ENCODE measurements at places on chromosomes 1 and 21.

- DNase-seq = no peak
Measured at GRCh38 chr21:44869781-44870747, 3.4 kb downstream of the PTTG1IP start.

DNA sequence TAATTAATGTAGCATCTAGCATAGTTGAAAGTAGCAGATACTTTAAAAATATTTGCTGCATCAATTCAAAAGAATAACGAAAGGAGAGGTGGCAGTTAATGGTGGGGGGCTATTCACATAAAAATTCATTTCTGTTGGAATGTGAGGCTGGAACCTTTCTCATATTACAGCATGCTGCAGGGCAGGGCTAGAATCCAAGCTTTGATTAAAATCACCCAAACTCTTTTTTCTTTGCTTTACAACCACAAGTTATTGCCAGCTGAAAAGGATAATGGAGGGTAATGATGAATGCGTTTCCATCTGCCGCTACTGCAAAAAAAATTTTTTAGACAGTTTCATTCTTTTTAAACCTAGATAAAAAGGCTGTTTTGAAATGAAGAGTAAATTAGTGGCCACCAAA, 9.8 kb downstream of the DISP1 start:
- no peak for DNase-seq

DNA sequence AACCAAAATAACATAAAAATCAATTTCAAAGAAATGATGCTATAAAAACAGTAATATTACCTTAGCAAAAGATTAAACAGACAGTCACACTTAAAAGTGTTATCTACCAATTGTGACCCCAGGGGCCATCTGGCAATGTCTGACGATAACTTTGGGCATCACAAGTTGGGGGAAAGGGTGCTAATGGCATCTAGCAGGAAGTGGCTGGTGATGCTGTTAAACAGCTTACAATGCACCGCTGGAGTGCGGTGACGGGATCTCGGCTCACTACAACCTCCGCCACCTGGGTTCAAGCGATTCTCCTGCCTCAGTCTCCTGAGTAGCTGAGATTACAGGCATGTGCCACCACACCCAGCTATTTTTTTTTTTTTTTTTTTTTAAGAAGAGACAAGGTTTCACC, 27.6 kb downstream of the NUP133 start:
- no peak for DNase-seq

GRCh38 chr1:197559655-197560054, 215.6 kb downstream of the DENND1B start:
- no peak for DNase-seq

DNA sequence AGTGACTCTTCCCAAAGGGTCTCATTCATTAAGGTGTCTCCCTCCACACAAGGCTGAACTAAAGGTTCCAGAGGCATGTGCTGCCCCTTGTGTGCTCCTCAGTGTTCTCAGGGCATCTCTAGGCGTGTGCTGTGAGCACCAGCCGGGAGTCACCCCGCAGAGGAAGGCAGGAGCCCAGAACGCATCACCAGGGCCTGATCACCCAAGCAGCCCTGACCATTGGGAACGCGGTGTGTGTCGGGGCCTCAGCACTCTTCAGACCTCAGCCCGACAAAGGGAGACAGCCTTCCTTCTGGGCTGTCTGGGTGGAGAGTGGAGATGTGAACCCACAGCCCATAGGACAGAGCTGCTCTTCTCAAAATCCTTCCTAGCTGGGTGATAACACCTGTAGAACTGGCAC, 9.1 kb downstream of the SLC37A1 start:
- no peak for DNase-seq

DNA sequence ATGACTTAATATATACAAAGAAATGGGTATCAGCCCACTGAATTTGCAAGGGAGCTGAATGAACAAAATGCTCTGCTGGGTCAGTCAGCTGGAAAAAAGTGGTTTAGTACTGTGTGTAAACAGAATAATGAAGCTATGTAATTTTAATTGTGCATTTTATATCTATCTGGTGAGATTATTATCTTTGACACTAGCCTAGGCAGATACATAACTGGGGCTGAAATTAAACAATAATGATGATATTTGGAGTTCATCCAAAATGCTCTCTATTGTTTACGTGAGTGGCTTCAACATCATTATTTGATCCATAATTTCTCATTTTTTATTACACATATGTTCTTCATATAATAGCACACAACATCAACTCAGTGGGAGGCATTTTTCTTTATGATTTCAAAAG, 208.5 kb upstream of the SNX7 start:
- no peak for DNase-seq

GRCh38 chr1:150836129-150836773, 28.2 kb upstream of the CTSK start:
- no peak for DNase-seq

- no peak for DNase-seq
Measured at GRCh38 chr1:34108269-34108668, 56.8 kb downstream of the CSMD2 start.

- DNase-seq = peak; percentile 63
Measured at GRCh38 chr1:181424786-181425403, 58.4 kb upstream of the CACNA1E start.

GRCh38 chr1:201016943-201017827, 6.3 kb downstream of the KIF21B start:
- no peak for DNase-seq

DNA sequence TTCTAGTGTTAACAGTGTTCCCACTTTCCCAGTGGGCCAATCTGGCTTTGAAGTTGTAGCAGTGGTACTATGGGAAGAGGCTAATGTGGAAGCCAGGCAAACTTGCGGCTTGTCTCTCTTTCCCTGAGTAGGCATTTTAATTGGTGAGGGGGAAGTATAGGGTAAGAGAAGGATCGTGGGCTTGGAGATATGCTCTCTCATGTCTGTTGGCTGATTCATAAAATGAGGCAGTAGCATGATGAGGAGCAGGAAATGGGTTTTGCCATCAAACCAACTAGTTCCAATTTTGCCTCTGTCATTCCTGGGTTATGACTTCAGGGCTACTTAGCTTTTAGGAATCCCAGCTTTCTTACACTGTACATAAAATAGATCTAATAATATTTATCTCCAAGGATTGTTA, 12.1 kb downstream of the C8A start:
- DNase-seq = no peak
